ENCODE measurements at places on chromosomes 12 and 14.
A peak's percentile ranks its signal among the peaks of the same experiment; 100 is the strongest.

DNA sequence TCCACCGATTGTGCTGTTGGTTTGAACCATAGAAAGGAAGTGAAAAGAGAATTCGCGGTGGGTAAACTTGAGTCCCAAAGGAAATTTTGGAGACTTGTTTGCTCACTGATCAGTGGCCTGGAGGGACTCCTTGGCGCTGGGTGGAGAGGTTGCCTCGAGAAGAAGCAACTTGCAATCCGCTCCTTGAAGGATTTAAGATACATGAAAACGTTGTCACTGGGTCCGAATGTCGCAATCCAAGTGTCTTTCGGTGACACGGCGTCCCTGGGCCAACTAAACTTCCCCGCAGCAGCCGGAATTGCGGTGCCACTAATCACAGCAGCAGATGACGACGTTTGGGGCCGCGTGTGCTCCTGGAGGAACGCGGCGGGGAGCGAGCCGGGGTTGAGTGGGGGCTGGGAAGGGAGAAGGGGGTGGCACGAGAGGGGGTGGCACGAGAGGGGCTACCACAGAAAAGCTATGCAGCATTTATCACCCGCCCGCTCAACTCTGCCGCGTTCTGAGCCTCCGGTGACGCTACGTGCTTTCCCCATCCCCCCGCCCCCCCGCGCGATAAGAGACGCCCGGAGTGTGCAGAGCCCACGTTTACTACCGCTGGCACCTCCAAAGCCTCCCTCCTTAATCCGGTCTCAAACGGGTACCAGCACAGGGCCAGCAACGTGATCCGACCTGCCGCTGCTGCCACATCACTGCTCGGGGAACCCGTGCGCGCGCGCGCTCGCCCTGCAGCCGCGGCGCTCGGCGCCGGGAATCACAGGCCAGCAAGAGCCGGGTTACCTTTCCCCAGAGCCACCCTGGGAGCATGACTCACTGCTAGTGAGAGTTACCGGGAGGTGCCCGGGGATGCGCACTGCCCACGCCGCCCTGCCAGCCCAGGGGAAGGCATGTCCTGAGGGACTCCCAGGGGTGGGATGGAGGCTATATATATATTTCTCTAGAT, 833 bp upstream of the BHLHE41 start:
- peak; percentile 73 for DNase-seq

GRCh38 chr12:122064780-122065588, 13.6 kb upstream of the MLXIP start:
- DNase-seq = peak; percentile 68

- DNase-seq = no peak
These were observed 991.2 kb downstream of the FLRT2 start for GRCh38 chr14:86521031-86521730.

- no peak for DNase-seq
These were observed 13.3 kb downstream of the SLC15A4 start for GRCh38 chr12:128810182-128811127.

DNA sequence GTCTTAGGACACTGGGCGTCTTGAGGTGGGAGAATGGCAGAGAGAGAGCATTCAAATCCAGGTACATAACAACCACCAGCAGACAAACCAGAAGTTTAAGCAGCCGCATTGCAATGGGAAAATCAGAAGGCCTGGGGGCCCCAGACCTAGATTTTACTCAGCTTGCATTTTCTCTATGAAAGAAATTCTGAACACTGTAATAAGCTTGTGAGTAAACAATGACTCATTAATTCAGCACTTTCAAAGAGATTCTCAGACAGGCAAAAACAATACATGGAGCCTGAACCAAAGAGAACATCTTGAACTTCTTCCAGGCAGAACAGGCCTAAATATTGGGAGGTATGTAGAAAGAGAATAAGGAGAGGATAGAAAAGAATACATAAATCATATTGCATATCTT, 69.8 kb upstream of the IFNG-AS1 start:
- DNase-seq = no peak

GRCh38 chr14:33259764-33260163, 321.1 kb downstream of the NPAS3 start:
- no peak for DNase-seq

DNA sequence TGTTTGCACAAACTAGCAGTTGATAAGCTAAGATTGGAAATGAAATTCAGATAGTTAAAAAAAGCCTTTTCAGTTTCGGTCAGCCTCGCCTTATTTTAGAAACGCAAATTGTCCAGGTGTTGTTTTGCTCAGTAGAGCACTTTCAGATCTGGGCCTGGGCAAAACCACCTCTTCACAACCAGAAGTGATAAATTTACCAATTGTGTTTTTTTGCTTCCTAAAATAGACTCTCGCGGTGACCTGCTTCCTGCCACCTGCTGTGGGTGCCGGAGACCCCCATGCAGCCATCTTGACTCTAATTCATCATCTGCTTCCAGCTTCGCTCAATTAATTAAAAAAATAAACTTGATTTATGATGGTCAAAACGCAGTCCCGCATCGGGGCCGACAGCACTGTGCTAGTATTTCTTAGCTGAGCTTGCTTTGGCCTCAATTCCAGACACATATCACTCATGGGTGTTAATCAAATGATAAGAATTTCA, 335.6 kb downstream of the TMEM121 start:
- DNase-seq = no peak
